NCI-H446 (cell line): ENCODE measurements at places on chromosomes 6 and 20.

GRCh38 chr20:31835977-31836852, 9.2 kb downstream of the FOXS1 start:
- no peak for DNase-seq

- no peak for DNase-seq
These were observed 160.6 kb downstream of the IBTK start for GRCh38 chr6:82086944-82087343.

DNA sequence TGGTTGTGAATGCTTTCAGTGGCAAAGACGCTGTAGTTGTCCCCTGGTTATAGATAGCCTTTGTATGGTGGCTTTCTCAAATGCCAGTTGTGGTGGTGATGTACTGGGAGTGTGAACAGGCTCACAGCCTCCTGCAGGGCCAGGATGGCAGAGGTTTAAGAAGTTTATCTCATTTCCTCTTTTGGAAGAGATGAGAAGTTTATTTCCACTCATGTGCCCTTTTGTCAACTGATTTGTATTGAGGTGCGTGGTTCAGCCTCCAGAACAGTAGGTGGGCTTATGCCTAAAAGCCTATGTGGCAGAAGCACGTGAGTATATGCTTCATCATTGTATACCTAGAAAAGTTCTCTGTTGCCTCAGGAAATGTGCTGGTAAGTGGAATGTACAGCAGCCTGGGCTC, 13.7 kb upstream of the ZFP57 start:
- DNase-seq = no peak

DNA sequence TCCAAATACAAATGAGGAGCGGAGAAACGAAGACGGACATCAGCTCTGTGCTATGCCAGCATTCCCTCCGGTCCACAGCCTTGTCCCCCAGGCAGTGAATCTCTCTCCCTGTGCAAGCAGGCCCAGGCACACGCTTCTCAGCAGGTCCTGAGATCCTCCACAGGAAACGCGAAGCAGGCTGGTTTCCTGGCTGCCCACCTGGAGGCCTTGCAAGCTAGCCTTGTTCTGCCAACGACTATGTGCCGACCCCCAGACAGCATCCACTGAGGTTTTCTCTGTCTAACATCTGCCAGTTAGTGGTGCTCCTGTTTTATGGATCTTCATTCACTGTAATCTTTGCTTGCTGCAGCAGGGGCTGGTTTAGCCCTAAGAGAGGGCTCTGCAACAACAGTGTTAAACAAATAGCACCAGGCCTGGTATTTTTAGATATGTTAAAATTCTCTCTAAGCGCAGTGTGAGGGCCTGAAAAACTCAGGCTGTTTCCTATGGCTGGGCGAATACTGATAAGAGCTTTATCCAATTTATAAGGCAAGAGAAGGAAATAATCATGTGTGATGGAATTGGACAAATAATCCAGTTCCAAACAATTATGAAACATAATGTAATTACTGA, 386.0 kb upstream of the ARID1B start:
- DNase-seq = no peak

DNA sequence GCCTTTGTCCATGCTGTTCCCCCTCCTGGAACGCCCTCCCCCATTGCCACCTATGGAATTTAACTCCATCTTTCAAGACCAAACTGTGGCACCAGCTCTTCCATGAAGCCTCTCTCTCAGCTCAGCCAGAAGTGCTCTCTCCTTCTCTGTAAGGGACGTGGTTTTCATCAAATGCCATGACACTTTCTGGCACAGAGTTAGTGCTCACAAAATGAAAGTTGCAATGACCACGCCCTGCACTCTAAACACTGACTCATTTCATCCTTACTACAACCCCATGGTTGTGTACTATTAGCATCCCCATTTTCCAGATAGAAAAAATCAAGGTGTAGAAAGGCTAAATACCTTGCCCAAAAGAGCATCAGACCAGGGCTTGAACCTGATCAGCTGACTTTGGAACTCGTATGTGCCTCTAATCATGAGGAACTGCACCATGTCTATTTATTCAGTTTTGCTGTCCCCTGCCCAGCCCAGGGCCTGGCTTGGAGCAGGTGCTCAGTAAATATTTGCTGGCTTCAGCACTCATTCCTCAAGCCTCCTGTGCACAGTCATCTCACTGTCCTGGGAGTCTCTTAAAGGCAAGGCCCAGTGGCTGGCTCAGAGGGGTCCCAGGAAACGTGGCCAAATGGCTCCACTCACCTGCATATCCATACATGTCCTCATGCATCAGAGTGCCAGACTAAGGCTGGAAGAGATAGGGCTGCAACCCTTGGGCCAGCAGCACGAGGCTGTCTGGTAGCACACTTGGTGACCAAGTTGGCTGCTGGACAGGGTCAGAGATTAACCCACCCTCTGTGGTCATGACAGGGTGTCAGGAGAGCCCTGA, 77.9 kb downstream of the MRPL14 start:
- DNase-seq = no peak

- no peak for DNase-seq
These were observed 440.8 kb downstream of the UTRN start for GRCh38 chr6:144725736-144726522.

- DNase-seq = no peak
These were observed 59.1 kb upstream of the C20orf144 start for GRCh38 chr20:33602826-33603590.
